ENCODE measurements at places on chromosomes 4 and X. TPM values are rescaled to one million over a fixed set of nuclear protein-coding genes. Genes with fewer than 3 reads are reported as not detected.

- no peak overlapping the region for H3K4me3 ChIP-seq
- no peak overlapping the region for H3K27ac ChIP-seq
- no peaks in the 10 kb centered on the region for H3K4me1 ChIP-seq
- H3K36me3 ChIP-seq, result no peaks in the 10 kb centered on the region
- no peak for DNase-seq
- H3K27me3 ChIP-seq, result no peaks in the 10 kb centered on the region
These were observed 132.1 kb downstream of the COL4A6 start for GRCh38 chrX:108306086-108306485.

Gene LRP2BP
- 3.1 TPM for total RNA-seq

DNA sequence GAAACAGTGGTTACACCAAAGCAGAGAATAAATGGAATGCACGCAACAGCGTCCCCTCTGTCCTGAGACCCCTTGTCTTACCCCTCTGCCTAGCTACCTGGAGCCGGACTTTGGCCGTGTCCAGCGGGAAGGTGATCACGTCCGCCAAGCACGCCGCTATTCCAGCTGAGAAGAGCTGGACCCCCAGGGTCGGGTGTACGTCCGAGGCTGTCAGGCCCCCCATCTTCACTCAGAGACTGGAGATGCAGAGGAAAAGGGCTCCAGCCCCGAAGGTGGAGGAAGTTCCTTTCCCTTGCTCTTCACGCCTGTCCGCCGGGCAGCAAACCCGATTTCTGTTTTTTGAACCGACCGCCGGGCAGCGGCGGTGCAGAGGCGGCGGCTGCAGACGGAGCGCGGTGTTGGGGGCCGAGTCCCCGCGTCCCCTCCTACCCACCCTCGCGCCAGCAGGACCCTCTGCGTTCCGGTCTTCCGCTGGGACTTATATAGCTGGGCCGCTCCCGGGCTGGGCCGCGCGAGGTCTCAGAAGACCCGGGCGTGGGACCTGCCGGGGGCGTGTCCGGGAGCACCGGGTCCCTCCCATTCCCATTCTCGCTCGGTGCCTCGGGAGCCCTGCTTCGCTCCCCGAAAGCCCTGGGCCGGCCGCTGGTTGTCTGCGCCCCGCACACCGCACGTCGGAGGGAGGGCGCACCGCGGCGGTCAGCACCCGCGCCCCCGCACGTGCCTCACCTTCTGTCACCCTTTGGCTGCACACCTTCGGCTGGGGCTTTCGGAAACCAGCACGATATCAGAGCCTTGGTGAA lies at the start of gene UCP1:
UCP1 (minus strand) TSS at position 455 of the 800 bp plus-strand sequence; CDS start at position 223, 232 bp downstream.
- no peak within 1 kb of the TSS for H3K27ac ChIP-seq
- peak; percentile 49 for DNase-seq
- H3K4me3 ChIP-seq, result peak within 1 kb of the TSS; percentile 8
- no peaks in the 10 kb centered on the region for H3K27me3 ChIP-seq
- H3K36me3 ChIP-seq, result no peaks in the 10 kb centered on the region
- peaks cover 9% of the 10 kb centered on the region for H3K4me1 ChIP-seq

GRCh38 chr4:86706923-86707597 lies 112.9 kb downstream of the PTPN13 start:
- no peaks in the 10 kb centered on the region for H3K36me3 ChIP-seq
- peaks cover 4% of the 10 kb centered on the region for H3K4me1 ChIP-seq
- no peak for DNase-seq
- no peak overlapping the region for H3K27ac ChIP-seq

- H3K27me3 ChIP-seq, result no peaks in the 10 kb centered on the region
- H3K4me3 ChIP-seq, result no peak overlapping the region
- H3K27ac ChIP-seq, result no peak overlapping the region
- H3K36me3 ChIP-seq, result no peaks in the 10 kb centered on the region
These were observed 20.2 kb upstream of the RASL11B start for GRCh38 chr4:52841682-52842456.

Gene RHOXF2
- not detected for total RNA-seq

DNA sequence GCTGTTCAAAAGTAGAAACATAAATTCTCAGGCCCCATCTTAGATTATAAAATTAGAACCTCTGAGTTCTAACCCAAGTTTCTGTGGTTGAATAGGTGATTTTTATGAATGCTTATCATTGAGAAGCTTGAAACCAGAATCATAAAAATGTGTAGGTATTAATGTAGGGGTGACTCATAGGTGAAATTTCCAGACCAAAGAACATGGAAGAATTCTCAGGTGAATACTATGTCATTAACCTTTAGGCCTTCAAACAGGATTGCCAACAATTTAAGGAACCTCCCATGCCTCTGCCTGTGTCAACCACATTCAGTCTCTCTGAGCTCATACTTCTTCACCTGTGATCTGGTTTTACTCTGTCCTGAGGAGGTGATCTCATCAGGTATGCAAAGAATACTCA lies 177.8 kb downstream of the NPFFR2 start:
- no peak overlapping the region for H3K27ac ChIP-seq
- H3K36me3 ChIP-seq, result no peaks in the 10 kb centered on the region
- no peaks in the 10 kb centered on the region for H3K4me1 ChIP-seq
- no peaks in the 10 kb centered on the region for H3K27me3 ChIP-seq
- no peak for DNase-seq

DNA sequence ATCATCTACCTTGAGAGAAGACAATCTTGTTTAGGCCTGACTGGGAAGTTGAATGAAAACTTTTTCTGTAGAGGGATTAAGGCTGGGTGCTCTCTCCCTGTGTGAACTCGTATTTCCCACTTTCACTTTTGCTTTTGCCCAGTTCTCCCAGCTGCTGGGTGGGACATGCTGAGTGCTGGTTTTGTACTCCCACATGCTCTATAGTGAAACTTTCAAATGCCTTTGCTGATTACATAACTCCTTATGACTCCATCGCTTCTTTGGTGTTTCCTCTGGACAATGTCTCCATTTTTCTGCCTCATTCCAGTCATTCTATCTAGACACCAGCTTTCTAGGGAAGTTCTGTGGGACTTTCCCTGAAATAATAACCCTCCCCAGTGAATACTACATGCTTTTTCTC lies 100.5 kb downstream of the CLNK start:
- no peaks in the 10 kb centered on the region for H3K27me3 ChIP-seq
- H3K36me3 ChIP-seq, result no peaks in the 10 kb centered on the region
- DNase-seq, result peak; percentile 13
- H3K27ac ChIP-seq, result no peak overlapping the region

Gene LINC00632
- 74.6 TPM for total RNA-seq

DNA sequence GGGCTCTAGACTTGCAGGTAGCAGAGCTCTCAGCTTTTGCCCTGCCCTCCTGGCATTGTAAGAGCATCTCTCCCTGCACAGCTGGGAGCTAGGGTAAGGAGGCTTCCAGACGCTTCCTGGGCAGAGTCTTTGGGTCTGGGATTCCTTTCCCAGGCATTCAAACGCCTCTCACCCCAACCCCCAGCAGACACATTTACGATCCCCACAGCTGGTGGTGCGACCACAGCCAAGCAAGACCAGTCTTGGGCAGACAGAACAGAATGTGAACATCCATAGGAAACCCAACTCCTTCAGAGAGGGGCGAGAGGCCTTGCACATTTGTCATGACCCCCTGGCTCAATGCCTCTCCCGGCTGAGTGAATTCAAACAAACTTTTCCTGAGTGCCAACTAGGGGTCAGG lies 38.1 kb upstream of the CD99L2 start:
- DNase-seq, result no peak
- no peak overlapping the region for H3K27ac ChIP-seq
- H3K27me3 ChIP-seq, result no peaks in the 10 kb centered on the region
- no peaks in the 10 kb centered on the region for H3K4me1 ChIP-seq
- no peaks in the 10 kb centered on the region for H3K36me3 ChIP-seq

- no peaks in the 10 kb centered on the region for H3K4me1 ChIP-seq
- H3K36me3 ChIP-seq, result no peaks in the 10 kb centered on the region
- H3K4me3 ChIP-seq, result no peak overlapping the region
- H3K27ac ChIP-seq, result no peak overlapping the region
These were observed 226.8 kb downstream of the CAMK2D start for GRCh38 chr4:113534711-113535110.

- H3K4me1 ChIP-seq, result no peaks in the 10 kb centered on the region
- no peaks in the 10 kb centered on the region for H3K27me3 ChIP-seq
- H3K27ac ChIP-seq, result no peak overlapping the region
- no peak for DNase-seq
- no peaks in the 10 kb centered on the region for H3K36me3 ChIP-seq
These were observed 36.7 kb downstream of the DIAPH2 start for GRCh38 chrX:96721354-96721753.

DNA sequence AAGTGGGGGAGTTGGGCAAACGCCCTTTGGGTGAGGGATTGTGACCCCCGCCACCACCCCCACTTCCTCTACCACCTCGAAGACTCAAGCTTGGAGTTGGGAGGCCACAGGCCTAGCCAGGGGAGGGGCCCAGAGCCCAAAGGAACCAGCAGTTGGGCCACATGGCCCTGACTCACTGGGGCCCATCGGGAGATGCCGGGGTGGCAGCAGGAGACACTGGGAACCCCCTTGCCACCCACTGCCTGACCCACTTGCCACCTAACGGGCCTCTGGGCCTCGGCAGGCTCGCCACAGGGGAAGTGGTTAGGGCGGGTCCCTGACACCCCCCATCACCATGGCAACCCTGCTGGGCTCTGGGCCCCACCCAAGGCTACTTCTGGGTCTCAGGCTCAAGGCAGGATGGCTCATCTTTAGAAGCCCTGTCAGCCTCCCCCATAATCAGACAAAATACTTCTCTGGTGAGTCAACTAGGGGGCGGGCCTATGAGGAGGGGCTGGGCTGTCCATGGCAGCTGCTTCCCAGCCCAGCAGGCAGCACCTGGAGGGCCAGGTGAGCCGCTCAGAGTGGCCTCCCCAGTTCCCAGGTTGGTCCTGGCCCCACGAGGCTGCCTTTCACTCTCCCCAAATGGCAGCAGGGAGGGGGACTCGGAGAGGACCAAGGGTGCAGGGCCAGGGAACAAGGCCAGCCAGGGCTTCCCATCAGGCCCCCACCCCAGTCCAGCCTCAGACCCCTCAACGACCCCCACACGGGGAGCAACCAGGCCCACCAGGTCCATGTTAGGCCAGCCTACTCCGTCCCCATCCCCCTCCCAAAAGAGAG lies 5.6 kb downstream of the FLNA start:
- peaks cover 14% of the 10 kb centered on the region for H3K36me3 ChIP-seq
- H3K4me3 ChIP-seq, result peak overlapping the region; percentile 20
- peak overlapping the region; percentile 87 for H3K27ac ChIP-seq
- DNase-seq, result peak; percentile 73
- H3K27me3 ChIP-seq, result no peaks in the 10 kb centered on the region

- no peaks in the 10 kb centered on the region for H3K4me1 ChIP-seq
- H3K27me3 ChIP-seq, result no peaks in the 10 kb centered on the region
- DNase-seq, result no peak
- no peak overlapping the region for H3K4me3 ChIP-seq
These were observed 185.5 kb upstream of the ANXA10 start for GRCh38 chr4:167906851-167907250.

Gene GNL3L
- 51.3 TPM for total RNA-seq

Gene PLXNA3
- 20.7 TPM for total RNA-seq

DNA sequence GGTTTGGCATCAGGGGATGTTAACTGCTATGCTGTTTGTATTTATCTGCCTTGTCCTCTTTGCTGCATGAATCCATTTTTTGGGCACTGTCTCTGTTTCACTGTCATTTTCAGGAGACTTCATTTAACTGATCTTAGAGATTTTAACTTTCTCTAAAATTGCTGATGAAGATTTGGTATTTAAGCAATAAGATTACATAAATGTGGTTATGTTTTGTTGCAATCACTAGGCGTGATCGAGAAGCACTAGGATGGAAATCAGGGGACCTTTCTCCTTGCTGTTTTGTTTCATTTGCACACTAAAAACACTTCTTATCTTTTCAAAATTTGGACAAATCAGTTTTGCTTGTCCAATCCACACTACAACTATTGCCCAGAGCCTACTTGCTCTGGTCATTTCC lies 15.4 kb downstream of the CXCL2 start:
- no peak for DNase-seq
- H3K4me3 ChIP-seq, result no peak overlapping the region
- no peaks in the 10 kb centered on the region for H3K36me3 ChIP-seq
- H3K27ac ChIP-seq, result no peak overlapping the region
- H3K4me1 ChIP-seq, result no peaks in the 10 kb centered on the region
- no peaks in the 10 kb centered on the region for H3K27me3 ChIP-seq

GRCh38 chrX:137166591-137166990 lies 132.8 kb upstream of the GPR101 start:
- no peak overlapping the region for H3K4me3 ChIP-seq
- no peaks in the 10 kb centered on the region for H3K27me3 ChIP-seq
- no peaks in the 10 kb centered on the region for H3K4me1 ChIP-seq
- H3K27ac ChIP-seq, result no peak overlapping the region
- DNase-seq, result no peak

Gene PARM1
- 575 TPM for total RNA-seq

Gene NONO
- total RNA-seq, result 281 TPM

GRCh38 chr4:6724421-6725111 lies 8.6 kb downstream of the BLOC1S4 start:
- no peaks in the 10 kb centered on the region for H3K27me3 ChIP-seq
- H3K4me3 ChIP-seq, result no peak overlapping the region
- H3K4me1 ChIP-seq, result peaks cover 3% of the 10 kb centered on the region
- H3K27ac ChIP-seq, result no peak overlapping the region
- no peak for DNase-seq

DNA sequence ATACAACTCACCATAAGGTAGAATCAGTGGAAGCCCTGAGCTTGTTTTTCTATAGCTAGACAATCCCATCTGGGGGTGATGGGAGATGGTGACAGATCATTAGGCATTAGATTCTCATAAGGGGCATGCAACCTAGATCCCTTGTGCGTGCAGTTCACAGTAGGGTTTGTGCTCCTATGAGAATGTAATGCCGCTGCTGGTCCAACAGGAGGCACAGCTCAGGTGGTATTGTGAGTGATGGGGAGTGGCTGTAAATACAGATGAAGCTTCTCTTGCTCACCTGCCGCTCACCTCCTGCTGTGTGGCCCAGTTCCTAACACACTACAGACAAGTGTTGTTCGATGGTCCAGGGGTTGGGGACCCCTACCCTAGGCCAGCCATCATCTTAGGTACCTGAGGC lies 5.9 kb upstream of the GATB start:
- H3K4me1 ChIP-seq, result no peaks in the 10 kb centered on the region
- no peak overlapping the region for H3K4me3 ChIP-seq
- no peak overlapping the region for H3K27ac ChIP-seq

Gene NXF2
- not detected for total RNA-seq

DNA sequence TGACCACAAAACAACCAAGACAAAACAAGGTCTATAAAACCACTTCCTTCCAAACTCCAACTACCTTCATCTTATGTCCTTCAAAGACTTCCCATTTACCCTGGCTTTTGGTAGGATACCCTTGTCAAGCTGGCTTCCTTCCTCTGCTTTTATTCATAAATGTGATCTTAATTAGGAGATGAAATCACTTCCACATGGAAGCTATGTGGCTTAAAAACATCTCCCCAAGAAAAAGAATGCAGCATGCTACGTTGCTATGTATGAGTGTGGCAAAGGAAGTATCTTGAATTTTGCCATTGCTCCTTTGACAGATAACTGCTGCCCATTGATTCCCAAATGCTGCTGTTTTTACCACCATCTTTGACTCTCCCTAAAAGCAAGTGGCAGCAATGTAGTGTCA lies 46.4 kb upstream of the VEGFD start:
- H3K27me3 ChIP-seq, result no peaks in the 10 kb centered on the region
- no peaks in the 10 kb centered on the region for H3K36me3 ChIP-seq
- DNase-seq, result no peak
- no peaks in the 10 kb centered on the region for H3K4me1 ChIP-seq
- H3K27ac ChIP-seq, result no peak overlapping the region
- H3K4me3 ChIP-seq, result no peak overlapping the region

All from thyroid gland (tissue), 4 donors.